GM03348 (cell line): ENCODE measurements at places on chromosomes 2 and 18.

- DNase-seq: no peak
Observed at GRCh38 chr18:13302040-13302439, 83.5 kb downstream of the LDLRAD4 start.

DNA sequence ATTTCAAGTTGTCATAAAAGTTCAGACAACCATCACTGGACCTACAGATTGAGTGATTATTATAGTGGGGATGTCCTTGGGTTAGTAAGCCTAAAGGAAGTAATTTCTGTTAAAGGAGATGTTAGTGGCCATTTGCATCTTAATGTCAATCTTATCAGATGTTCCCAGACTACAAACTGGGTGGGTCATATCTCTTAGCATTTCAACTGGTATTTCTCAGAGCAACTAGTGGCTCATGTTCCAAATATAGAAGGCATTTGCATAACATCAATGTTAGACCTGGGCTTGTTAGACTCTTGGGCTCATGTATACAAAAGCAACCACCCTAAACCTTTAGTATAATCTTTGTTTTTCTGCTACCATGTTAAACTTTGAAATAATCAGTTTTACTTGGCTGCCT is 17.9 kb downstream of the PLEKHA3 start:
- no peak for DNase-seq

DNA sequence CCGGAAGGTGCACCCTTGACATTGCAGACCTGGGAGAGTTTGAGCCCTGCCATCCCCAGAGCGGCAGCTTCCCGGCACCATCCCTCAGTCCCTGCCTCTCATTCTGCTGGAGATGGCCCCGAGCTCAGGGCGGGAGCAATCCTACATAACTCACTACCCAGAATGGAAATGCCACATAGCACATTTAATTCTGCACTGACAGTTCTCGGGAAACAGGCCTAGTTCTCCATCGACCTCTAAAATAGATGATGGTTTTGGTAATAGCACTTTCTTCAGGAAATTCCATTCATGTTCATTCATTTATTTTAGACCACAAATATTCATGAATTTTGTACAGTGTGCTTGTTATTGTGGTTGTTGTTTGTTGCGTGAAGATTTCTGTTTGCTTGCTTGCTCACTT is 92.9 kb upstream of the SLC14A2 start:
- DNase-seq: peak; percentile 78

DNA sequence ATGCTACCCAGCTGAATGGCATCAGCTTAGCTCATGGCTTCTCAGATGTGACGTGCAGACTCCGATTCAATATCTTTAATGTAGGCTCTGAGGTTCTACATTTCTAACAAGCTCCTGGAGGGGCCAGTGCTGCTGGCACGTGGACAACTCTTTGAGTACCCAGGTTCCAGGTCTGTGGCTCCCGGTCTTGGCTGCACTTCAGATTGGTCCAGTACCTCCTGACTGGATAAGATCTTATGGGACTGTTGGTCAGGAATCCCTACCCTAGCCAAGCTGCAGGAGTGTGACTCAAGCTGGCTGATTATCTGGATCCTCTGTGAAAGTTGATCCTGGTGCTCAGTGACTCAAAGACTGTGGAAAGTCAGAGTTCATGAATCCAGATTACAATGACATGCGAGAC is 222.1 kb downstream of the ANKRD30B start:
- no peak for DNase-seq

- DNase-seq: no peak
Observed at GRCh38 chr2:109447776-109448175, 166.0 kb downstream of the SEPTIN10 start.

GRCh38 chr2:205688417-205689200 is 6.3 kb downstream of the NRP2 start:
- DNase-seq: no peak

GRCh38 chr2:160347269-160347863 is 146.2 kb downstream of the RBMS1 start:
- DNase-seq: no peak

DNA sequence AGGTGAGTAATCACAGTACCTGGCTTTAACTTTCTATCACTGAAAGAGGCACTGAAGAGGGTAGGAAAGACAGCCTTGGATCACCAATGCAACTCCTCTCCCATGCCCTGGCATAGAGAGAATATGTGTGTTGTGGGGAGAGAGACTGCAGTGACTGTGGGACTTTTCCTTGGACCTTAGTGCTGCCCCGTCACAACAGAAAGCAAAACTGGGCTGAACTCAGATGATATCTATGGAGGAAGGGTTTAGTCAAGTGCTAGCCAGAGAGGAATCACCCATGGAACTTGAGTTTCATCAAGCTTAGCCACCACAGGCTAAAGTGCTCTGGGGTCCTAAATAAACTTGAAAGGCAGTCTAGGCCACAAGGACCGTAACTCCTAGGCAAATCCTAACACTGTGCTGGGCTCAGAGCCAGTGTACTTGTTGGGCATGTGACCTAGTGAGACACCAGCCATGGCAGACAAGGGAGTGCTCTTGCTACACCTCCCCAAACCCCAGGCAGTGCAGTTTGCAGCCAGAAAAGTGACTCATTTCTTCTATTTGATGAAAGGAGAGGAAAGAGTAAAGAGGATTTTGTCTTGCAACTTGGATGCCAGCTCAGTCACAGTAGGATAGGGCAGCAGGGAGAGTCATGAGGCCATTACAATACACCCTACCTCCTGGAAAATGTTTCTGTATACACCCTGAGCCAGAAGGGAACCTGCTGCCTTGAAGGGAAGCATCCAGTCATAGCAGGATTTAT is 105.8 kb upstream of the SPOPL start:
- peak; percentile 9 for DNase-seq

DNA sequence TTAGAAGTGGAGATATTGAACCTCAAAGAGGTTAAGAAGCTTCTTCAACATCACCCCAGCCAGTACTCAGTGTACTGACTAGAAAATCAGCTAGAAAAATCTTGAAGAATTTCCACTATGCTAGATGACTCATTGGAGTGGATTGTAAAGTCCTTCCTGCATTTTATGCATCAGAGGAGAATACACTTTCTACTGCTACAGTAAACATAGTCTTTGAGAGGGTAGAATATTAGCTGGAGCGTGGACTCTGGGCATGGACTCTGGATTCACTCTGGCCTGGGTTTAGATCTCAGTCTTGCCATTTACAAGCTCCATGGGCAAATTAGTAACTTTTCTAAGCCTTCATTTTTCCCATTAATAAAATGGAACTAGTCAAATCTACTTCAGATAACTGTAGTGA is 215.9 kb downstream of the IRS1 start:
- DNase-seq: peak; percentile 77

- no peak for DNase-seq
Observed at GRCh38 chr2:88924533-88924932, 233.1 kb downstream of the RPIA start.

GRCh38 chr2:7392076-7392787 is 475.0 kb downstream of the RNF144A start:
- no peak for DNase-seq

GRCh38 chr2:238031751-238032150 is 29.1 kb upstream of the SCLY start:
- no peak for DNase-seq

DNA sequence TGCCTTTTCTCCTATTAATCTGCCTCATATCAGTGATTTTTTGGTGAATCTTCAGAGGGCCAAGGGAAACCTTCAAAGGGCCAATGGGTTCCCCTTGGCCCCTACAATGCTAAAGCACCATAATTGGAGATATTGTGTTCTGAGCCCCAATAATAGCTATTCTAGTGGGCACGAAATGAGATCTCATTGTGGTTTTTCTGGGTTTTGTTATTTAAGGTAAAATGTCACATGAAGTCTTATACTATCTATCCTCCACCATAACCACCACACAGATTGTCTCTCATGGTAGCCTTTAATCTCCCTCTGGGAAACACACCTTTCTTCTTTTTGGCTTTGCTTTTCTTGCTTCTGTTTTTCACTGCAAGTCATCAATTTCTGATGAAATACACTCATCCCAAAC is 152.8 kb downstream of the B3GNT2 start:
- no peak for DNase-seq

DNA sequence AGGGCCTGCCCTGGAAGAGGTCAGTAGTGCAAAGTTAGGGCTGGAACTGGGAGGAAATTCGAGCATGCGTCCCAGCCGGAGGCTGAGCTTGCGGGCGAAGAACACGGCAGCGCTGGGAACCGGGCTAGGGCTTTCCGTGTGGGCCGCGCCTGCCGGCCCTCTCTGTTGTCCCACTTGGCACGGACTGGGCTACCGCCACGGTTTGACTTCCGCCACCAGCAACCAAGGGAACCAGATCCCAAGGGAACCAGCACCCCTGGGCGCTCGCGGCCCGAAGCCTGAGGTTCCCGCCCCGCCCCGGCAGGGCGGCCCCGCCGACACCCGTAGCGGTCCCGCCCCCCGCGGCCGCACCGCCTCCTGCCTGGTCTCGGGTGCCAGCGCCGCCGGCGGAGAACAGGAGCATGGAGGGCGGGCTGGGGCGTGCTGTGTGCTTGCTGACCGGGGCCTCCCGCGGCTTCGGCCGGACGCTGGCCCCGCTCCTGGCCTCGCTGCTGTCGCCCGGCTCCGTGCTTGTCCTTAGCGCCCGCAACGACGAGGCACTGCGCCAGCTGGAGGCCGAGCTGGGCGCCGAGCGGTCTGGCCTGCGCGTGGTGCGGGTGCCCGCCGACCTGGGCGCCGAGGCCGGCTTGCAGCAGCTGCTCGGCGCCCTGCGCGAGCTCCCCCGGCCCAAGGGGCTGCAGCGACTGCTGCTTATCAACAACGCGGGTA is at the start of gene SPR:
Gene SPR (plus strand): TSS at position 377 of the 708 bp plus-strand sequence. CDS start 25 bp downstream, at position 402.
- peak; percentile 94 for DNase-seq

- no peak for DNase-seq
Observed at GRCh38 chr2:217909156-217909820, 93.5 kb downstream of the TNS1 start.

GRCh38 chr18:7170292-7170691 is 52.7 kb upstream of the LAMA1 start:
- no peak for DNase-seq

- DNase-seq: no peak
Observed at GRCh38 chr2:217363470-217363869, 503.6 kb upstream of the TNP1 start.

- no peak for DNase-seq
Observed at GRCh38 chr2:169468841-169469240, 10.5 kb upstream of the BBS5 start.

DNA sequence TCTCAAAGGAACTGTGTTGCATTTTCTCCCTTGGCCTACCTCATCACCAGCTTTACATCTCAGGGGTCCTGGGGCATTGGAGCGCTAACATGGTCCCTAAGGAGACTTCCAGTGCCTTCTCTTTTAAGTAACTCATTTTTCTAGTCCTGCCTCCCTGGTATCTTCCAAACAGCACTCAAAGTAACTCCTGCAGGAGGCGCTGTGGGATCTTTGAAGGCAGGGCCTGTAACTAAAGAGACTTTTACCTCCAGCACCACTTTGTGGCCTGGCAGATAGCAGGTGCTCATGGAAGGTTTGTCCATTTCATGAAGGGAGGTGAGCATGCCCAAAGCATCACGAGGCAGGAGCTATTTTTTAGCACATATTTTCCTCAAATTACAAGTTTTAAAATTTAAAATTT is 411.0 kb upstream of the GYPC start:
- DNase-seq: no peak

- DNase-seq: peak; percentile 13
Observed at GRCh38 chr2:202609381-202610145, 25.2 kb upstream of the FAM117B start.

GRCh38 chr2:127052771-127053691 is 53.9 kb downstream of the BIN1 start:
- DNase-seq: no peak

GRCh38 chr18:36757081-36757480 is 71.7 kb downstream of the TPGS2 start:
- peak; percentile 75 for DNase-seq

DNA sequence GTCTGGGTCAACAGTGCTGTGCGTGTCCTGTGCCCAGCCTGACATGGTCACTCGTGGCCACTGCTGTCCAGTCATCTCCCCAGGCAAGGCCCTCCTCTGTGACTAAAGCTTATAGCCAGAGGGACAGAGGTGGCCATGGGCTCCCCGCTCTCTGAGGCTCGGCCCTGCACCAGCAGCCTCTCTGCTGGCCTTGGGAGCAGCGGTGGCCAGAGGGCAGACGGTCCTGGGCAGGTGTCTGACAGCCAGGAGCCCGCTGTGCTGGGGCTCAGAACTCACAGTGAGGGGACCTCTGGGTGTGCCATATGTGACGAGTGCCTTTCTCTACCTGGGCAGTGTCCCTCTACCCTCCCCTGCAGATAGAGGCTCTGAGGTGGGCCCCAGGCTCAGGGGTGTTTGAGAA is 98.7 kb downstream of the FAM210A start:
- DNase-seq: no peak

- DNase-seq: peak; percentile 69
Observed at GRCh38 chr2:12717191-12718014, 667 bp downstream of the TRIB2 start.

- DNase-seq: no peak
Observed at GRCh38 chr2:150599889-150600288, 112.4 kb upstream of the RND3 start.

GRCh38 chr2:128499367-128500137 is 180.9 kb upstream of the HS6ST1 start:
- no peak for DNase-seq

- peak; percentile 47 for DNase-seq
Observed at GRCh38 chr2:168340931-168341330, 93.5 kb upstream of the STK39 start.

DNA sequence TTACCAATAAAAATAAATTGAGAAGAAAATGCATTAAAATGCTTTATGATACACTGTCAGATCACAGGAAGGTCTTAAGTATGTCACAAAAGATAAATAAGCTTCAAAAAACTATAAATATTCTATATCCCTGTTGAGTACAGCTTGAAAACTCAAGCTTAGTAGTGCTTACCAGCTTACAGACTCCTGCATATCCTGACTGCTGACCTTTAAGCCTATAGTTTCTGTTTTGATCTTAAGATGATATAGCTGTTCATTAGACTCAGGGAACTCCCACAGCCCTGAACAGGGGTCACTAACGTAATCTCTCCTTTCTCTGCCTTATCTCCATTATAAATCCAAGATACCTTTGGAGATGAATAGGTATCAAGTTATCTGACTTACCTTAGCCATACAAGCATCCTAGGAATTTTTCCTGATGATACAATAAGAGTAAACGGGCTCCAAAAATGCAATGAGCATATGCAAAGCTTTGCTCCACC is 93.7 kb upstream of the RBBP8 start:
- DNase-seq: no peak

DNA sequence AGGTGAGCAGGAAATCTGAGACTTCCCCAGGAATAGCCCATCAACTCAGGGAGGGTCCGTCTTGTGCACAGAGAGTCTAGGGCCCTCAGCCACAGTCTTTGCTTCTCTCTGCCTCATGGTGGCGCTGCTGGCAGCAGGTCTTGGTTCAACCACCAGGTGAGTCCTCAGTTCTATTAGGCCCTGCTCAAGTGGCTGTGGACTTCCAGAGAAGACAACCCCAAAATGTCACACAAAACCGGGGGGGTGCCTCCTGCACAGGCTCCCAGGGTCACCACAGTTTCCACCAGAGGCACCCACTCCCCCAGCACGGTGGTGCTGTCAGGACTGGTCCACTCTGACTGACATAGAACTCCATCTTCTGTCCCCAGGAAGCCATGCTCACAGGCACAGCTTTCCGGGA is 2.4 kb upstream of the CHRNG start:
- no peak for DNase-seq

GRCh38 chr18:65352186-65352585 is 398.6 kb upstream of the CDH7 start:
- DNase-seq: no peak
